Frontal cortex (tissue), 4 donors: ENCODE measurements at places on chromosomes 2 and 18. TPM values are rescaled to one million over a fixed set of nuclear protein-coding genes. Genes with fewer than 3 reads are reported as not detected.

The DPP4 gene
- total RNA-seq: 8.6 TPM

The GALNT14 gene
- 10.2 TPM for total RNA-seq

The NEU4 gene
- total RNA-seq: 1.6 TPM

The HOXD13 gene
- not detected for total RNA-seq

The ALK gene
- total RNA-seq: 2.0 TPM

The CYP27C1 gene
- 2.4 TPM for total RNA-seq

The SMCHD1 gene
- total RNA-seq: 156 TPM

The KLF7 gene
- 52.6 TPM for total RNA-seq

The IL36G gene
- total RNA-seq: under 0.01 TPM

The TCF23 gene
- not detected for total RNA-seq

The ACMSD gene
- not detected for total RNA-seq

The SP140 gene
- 0.82 TPM for total RNA-seq

The GNLY gene
- total RNA-seq: not detected

The LIMS3 gene
- total RNA-seq: 0.82 TPM

The EGR4 gene
- total RNA-seq: not detected

The MROH2A gene
- not detected for total RNA-seq
